Fibroblast of upper back skin (primary cell): ENCODE measurements at places on chromosomes 11 and 22.

- DNase-seq, result no peak
Observed at GRCh38 chr22:20573833-20574615, 66.6 kb downstream of the MED15 start.

DNA sequence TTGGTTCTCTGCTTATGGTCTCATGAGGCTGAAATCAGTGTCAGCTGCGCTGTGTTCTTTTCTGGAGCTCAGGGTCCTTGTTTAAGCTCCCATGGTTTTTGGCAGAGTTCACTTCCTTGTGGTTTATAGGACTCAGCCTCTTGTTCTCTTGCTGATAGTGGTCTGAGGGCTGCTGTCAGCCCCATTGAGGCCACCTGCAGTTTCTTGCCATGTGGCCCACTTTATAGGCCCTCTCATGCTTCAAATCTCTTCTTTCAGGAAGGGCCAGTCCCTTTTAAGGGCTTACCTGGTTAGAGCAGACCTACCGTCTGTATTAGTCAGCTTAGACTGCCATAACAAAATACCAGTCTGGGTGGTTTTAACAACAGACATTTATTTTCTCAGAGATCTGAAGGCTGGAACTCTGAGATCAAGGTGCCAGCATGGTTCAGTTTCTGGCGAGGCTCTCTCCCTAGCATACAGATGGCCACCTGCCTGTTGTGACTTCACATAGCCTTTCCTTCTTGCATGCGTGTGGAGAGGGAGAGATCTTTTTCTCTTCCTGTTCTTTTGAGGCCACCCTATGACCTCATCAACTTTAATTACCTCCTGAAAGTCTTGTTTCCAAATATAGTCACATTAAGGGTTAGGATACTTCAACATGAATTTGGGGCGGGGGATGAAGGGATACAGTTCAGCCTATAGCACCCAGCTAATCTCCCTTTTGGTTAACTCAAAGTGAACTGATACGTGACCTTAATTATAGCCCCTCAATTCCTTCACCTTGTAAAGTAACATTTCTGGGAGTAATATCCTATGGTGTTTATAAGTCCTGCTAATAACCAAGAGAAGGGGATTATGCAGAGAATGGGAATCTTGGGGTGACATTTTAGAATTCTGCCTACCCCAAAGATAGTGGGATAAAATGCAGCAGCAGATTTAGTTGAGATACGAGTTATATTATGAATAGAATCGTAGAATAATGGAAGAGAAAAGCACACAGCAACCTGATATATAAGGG lies 131.8 kb downstream of the UVRAG start:
- DNase-seq, result peak; percentile 63

DNA sequence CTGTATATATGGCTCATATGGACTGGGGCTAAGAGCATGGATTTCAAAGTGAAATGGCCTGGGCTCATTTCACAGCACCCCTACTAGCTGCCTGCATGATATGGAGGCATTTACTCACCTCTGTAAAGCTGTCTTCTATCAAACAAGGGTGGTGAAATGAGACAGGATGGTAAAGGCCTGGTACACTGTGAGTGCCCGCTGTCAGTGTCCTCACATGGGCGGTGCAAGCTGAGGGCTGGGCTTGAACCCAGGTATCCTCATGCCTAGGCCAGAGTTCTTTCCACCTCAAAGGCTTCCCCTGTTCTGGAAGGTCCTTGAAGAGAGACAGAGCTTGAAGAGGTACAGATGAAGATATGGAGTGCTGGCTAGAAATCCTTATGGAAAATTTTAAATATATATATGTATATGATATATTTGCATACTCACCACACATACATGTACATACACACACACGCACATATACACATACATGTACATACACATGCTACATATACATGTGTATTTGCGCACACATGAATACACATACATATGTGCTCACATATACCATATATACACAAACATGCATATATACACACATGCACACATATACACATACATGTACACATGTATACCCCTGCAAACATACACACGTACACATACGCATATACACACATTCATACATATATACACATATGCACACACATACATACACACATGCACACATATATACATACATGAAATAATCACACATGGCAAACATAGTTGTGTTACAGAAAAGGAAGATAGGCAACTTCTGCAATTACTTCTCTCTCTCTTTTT lies 44.7 kb downstream of the MICAL2 start:
- DNase-seq, result no peak

GRCh38 chr11:8731647-8732323 lies 49.2 kb downstream of the RPL27A start:
- no peak for DNase-seq
